NCI-H345 (cell line): ENCODE measurements at places on chromosomes 7 and 10.

DNA sequence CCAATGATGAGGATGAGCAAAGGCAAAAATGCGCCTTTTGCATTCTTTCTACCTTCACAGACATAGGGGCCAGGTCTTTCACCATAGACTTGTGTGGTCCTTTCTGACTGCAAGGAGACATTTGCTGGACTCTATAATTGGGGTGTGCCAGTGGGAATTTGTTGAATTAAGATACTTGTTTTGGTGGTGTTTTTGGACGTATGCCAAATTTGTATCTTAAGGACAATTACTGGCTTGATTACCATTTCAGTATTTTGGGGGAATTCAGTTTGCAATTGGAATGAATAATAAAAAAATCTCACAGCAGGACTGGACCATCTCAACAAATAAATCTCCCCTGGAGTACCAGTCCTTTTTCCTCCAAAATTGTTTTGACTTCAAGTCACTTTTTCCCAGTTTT lies 47.9 kb downstream of the SND1 start:
- DNase-seq: no peak

GRCh38 chr7:86914551-86914950 lies 144.9 kb downstream of the ELAPOR2 start:
- no peak for DNase-seq

DNA sequence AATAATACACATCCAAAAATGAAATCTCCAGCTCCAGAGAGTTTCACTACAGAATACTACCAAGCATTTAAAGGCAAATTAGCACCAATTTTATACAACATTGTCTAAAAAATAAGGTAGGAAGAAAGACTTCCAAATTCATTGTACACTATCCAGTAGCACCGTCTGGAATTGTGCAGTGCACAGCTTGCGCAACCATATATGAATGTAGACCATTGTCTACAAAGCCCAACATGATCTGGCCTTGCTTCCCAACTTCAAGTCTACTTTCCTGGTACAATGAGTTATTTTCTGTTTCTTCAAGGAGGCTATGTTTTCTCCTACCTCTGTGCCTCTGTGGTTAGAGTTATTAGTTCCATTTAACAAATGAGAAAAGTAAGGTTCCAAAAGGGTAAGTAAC lies 115.4 kb upstream of the FOXK1 start:
- DNase-seq: no peak

DNA sequence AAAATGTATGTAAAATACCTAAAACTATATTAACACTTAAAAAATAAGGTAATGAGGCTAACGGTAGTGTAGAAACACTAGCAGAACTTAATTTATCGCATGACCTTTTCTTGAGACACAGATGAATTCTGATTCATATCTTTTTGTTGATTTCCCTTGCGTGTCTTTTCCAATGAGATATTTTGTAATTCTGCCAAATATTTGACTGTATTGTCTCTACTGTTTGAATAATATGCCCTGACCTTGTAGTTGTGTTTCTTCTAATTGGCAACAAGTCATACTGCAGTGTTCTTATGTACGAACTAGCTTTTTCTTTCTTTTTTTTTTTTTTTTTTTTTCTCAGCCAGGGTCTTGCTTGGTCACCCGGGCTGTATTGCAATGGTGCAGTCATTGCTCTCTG lies 9.2 kb upstream of the ABCB1 start:
- DNase-seq: no peak

- DNase-seq: no peak
Observed at GRCh38 chr7:3636131-3636860, 335.2 kb downstream of the SDK1 start.

DNA sequence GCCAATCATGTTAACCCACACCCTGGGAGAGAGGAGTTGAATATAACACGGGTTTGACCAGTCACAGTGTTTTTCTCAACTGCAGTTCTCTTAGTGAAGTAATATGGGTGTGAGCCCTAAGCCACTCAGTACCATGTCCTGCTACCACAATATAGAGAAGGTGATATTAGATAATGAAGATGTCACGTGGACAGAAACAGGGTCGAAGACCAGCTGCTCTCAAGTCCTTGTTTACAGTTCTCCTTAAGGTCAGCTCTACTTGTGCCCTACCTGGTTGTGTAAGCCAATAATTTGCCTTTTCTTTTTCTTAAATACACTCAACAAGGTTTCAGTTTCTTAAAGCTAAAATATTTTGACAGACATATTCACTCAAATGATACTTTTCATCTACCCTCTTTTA lies 128.3 kb upstream of the POT1 start:
- no peak for DNase-seq

DNA sequence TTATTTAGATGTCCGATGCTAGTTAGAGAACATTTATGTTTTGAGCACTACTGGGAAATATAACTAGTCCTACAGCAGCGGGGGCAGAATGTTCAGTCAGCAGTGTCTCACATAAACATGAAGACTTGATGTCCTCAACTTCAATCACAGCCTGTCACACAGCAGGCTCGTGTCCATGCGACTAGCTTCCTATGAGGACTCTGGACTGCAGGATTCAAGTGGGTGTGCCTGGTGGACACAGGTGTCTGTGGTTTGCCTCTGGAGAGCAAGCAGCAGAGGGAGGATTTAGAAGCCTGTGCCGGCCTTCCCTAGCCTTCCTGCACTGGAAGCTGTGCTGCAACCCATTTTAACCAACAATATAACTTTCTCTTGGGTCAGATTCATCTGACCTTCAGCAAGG lies 30.0 kb upstream of the LANCL2 start:
- DNase-seq: no peak

DNA sequence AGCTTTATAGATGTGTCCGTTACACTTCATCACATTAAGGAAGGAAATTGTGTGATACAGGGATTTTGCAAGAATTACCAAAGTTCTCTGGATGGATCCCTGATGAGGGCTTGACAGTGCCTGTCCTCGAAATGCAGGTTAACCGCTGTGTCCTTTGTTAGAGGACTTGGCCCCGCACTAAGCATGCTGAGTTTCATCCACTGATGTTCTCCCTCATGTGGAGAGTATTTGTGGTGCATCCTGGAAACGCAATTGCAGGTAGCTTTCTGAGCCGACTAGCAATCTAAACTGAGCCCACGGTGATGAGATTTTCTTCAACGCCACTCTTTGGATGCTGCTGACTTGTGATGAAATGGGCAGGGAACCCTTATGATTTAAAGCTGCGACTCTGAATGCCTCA lies 71.9 kb upstream of the STK17A start:
- no peak for DNase-seq

- no peak for DNase-seq
Observed at GRCh38 chr7:149468208-149468607, 7.3 kb upstream of the ZNF777 start.

GRCh38 chr10:44069573-44069972 lies 315.3 kb downstream of the CXCL12 start:
- DNase-seq: no peak

DNA sequence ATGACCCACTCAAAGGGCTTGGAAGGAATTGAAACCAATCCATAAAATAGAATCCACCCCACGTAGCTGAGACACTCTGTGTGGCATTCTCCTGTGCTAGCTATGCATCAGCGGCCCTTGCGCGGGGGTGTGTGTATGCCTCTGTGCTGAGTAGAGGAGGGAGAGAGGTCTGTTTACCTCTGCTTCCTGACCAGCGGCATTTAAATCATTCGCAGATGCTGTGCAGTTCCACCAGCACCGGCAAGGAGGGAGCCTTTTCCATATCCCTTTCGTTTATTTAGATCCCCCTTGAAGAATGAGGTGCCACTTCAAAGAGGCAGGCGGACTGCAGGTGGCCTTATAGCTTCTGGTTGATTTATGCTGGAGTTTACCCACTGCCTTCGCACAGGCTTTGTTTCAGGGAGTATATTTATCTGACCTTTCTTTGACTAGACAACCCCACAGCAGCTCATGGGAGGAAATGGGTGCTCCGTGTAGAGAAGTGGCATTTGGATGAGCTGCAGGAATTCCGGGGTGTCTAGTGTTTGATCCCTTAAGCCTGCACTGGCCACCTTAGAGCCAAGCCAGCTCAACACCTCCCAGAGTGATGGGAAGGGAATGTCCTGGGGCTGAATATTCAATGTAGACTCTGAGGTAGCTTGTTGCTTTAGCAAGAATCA lies 11.4 kb downstream of the C10orf53 start:
- no peak for DNase-seq

DNA sequence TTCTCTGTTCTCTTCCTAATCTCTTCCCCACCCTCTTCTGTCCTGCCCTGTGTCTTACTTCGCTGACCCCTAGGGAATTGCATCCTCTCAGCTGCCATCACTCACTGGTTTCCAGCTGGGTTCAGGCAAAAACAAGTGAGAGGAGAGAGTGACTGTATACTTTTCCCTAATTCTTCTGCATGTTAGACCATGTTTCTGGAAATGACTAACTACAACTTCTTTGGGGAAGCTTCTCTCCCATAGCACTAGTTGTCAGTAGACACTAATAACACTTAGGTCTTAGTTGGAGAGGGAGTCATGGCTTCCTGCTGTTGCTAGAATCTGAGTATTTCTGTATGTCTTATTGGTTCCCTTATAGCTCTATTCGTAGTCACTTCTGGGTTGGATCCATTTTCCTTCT lies 299.0 kb upstream of the FZD1 start:
- no peak for DNase-seq

DNA sequence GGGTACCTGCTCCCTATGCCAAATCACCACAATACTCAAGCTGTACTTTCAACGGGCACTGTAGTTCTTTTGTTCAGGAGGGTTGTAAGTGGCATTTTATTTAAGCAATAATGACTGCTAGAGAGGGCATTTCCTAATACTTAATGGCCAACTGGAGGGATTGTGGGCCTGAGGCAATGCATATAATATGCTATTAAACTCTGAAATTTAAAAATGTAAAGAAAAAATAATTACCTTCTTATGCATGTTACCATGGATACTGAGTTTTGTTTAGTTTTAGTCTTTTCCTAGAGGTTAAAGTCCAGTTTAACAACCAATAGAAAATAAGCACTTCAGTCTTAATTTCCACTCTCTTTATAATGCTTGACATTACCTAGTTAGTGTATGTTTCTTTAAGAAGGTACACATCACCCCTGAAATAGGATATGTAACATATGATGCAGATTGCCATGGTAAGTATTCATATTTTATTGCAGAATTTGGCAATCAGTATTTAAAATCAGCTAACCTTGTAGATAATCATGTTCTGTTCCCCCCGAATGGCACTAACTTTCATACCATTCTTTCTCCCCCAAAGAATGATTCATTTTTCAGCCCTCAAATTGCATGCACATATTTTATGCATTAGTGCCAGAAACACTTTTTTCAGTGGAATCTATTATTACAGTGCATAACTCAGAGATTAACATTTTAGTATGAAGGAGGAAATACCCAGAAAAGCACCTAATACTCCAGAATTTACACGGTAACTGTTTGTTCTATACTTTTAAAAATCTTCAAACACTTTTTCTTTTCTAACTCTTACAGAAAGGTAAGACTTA lies 90.3 kb upstream of the ZNF438 start:
- DNase-seq: no peak

DNA sequence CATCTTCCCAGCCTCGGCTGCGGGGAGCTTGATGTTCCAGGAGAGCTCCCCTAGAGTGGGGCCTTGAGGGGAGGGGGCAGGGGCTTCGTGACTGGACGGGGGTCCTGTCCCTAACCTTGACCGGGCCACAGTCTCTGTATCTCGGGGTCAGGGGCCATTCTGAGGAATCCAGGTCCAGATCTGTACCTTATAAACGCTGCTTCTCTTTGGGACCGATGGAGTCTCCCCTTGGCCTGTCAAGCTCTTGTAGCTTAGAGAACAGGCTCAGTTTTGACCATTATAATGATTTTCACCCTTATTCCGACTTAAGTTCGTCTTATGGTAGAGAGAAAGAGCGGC lies 831 bp downstream of the ZKSCAN5 start:
- DNase-seq: no peak

GRCh38 chr7:13827716-13828115 lies 161.8 kb downstream of the ETV1 start:
- no peak for DNase-seq

- no peak for DNase-seq
Observed at GRCh38 chr7:15557186-15557585, 4.6 kb downstream of the AGMO start.

DNA sequence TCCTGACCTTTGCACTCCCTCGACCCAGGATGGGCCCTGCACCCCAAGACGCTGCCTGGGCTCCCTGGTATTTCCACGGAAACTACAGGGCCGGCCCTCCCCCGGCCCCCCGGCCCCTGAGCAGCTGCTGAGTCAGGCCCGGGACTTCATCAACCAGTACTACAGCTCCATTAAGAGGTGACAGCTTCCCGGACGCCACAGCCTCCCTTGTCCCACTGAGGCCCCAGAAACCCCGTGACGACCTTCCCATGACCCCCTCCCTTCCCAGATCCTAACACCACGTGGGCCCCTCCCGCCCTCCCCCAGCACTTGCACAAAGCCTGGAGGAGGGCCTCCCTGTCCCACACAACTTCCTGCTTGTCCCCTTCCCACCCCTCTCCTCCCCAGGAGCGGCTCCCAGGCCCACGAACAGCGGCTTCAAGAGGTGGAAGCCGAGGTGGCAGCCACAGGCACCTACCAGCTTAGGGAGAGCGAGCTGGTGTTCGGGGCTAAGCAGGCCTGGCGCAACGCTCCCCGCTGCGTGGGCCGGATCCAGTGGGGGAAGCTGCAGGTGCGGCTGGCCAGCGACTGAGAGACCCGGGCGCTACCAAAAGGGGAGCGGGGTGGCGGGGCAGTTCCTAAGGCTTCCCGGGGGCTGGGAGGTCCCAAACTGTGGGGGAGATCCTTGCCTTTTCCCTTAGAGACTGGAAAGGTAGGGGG lies 5.7 kb downstream of the NOS3 start:
- DNase-seq: no peak

DNA sequence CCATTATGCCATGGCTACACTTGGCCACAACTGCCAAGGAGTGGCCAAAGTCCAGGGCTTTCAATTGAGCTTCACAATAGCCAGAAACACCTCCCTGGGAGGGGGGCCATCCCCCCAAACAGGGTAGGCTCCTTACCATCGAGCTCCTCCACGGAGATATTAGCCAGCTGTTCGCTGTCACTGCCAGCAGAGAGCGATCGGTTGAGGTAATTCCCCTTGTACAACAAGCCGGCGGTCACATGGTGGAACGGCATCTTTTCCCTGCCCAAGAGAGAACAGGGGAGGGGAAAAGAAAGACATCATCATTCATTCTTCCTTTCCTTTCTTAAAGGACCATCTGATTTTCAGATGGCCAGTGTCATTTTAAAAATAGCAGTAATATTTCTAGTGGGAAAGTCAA lies 133.6 kb downstream of the CALN1 start:
- no peak for DNase-seq

GRCh38 chr7:19747740-19748339 lies 25.6 kb downstream of the TMEM196 start:
- peak; percentile 51 for DNase-seq

GRCh38 chr10:125531465-125531864 lies 151.5 kb downstream of the TEX36 start:
- DNase-seq: no peak

GRCh38 chr7:54080971-54081370 lies 461.2 kb upstream of the VSTM2A start:
- no peak for DNase-seq

GRCh38 chr7:53062796-53063195 lies 27.4 kb downstream of the POM121L12 start:
- no peak for DNase-seq

GRCh38 chr10:1267568-1267967 lies 211.4 kb downstream of the WDR37 start:
- DNase-seq: no peak
